Activated T-cell treated with anti-CD3 and anti-CD28 coated beads for 24 hours (primary cell): ENCODE measurements at places on chromosomes 1 and 21.

DNA sequence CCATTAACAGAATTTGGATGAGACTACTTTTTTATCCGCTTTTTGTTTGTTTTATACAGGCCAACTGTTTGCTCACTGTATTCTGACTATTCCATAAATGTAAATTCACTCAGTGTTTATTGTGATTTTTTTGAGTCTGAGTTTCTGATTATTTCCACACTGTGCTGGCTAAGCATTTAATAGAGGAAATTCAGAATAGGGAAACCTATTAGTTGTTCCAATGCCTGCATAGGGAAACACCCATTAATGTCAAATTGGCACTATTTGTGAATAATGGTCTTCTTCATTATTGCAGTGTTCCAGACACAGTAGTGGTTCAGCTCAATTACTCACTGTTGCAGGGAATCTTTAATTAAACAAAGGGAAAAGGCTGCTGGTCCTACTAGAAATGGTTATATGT is 174.7 kb upstream of the SGIP1 start:
- no peak for DNase-seq

GRCh38 chr1:145845144-145845513 is 301 bp upstream of the NUDT17 start:
- no peak for DNase-seq

DNA sequence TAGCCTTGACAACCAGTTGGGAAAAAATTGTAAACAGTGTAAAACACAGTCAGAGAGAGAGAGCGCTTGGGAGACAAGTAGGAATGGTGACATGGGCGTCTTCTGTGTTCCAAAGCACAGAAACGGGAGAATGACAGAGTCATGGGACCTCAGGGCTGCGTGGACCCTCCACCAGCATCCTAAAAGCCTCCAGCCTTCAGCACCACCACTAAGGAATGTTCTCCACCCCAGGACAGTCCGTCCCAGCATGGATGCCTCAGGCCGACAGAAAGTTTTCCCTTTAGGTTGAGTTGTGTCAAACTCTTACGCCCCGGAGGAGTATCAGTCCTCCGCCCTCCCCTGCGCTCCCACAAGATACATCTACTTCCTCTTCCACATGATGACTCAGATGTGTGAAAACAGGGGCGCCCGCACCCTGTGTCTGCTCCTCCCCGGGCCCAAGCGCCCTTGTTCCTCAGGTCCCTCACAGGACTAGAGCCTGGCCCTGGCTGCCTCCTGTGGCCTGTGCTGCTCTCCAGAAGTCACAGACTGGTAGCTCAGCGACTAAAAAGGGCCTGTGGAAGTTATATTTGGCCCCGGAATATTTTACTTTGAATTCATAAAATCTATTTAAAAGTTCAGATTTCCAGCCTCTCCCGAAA is 63.9 kb upstream of the EFHD2 start:
- DNase-seq: peak; percentile 33

DNA sequence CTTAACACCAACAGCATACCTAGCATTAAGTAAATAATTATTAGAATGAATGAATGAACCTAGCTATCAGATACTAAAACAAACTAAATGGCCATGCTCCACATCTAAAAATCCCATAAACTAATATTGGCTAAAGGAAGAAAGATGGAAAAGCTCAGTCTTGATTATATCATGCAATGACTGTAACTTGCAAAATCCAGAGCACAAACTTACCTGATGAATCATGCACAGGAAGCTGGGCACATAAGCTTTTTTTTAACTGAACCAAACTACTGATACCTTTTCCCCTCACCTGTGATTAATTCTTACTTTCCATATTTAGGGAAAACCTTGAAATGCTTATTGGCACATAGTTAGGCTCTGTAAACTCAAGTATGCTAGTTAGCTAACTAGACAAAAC is 70.2 kb downstream of the KIF14 start:
- no peak for DNase-seq

- DNase-seq: no peak
Measured at GRCh38 chr1:207502726-207503125, 6.8 kb downstream of the CR1 start.

DNA sequence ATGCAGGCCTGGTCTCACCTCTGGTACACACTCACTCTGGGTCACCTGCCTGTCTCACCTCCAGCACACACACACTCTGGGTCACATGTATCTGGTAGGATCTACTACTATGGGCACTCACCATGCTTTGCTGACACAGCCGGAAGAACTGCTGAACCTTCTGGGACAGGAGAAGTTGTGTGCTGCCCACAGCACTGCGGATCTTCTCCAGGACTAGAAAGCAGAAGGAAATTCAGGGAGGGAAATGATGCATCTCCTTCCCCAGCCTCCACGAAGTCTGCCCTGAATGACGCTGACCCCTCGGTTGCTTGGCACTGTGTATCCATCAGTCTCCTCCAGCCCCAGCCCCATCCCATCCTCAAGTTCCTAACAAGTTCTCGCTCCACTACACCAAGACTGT is 7.9 kb upstream of the SMIM12 start:
- no peak for DNase-seq

- no peak for DNase-seq
Measured at GRCh38 chr1:44802306-44803061, 2.3 kb downstream of the PLK3 start.

GRCh38 chr21:32566741-32567389 is 18.5 kb downstream of the TCP10L start:
- no peak for DNase-seq

GRCh38 chr1:40478276-40478675 is 1.2 kb downstream of the ZFP69 start:
- no peak for DNase-seq

- DNase-seq: no peak
Measured at GRCh38 chr1:67838180-67838910, 5.1 kb upstream of the GNG12 start.

DNA sequence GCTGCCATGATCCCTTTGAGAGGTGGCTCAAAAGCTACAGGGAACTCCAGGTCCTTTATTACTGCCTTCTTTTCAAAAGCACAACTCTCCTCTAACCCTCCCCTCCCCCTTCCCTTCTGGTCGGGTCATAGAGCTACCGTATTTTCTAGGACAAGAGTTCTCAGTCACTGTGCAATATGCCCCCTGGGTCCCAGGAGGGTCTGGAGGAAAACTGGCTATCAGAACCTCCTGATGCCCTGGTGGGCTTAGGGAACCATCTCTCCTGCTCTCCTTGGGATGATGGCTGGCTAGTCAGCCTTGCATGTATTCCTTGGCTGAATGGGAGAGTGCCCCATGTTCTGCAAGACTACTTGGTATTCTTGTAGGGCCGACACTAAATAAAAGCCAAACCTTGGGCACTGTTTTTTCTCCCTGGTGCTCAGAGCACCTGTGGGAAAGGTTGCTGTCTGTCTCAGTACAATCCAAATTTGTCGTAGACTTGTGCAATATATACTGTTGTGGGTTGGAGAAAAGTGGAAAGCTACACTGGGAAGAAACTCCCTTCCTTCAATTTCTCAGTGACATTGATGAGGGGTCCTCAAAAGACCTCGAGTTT is 3.1 kb downstream of the BTG2 start:
- no peak for DNase-seq

GRCh38 chr1:20216574-20216973 is 30.3 kb upstream of the PLA2G2C start:
- DNase-seq: no peak

DNA sequence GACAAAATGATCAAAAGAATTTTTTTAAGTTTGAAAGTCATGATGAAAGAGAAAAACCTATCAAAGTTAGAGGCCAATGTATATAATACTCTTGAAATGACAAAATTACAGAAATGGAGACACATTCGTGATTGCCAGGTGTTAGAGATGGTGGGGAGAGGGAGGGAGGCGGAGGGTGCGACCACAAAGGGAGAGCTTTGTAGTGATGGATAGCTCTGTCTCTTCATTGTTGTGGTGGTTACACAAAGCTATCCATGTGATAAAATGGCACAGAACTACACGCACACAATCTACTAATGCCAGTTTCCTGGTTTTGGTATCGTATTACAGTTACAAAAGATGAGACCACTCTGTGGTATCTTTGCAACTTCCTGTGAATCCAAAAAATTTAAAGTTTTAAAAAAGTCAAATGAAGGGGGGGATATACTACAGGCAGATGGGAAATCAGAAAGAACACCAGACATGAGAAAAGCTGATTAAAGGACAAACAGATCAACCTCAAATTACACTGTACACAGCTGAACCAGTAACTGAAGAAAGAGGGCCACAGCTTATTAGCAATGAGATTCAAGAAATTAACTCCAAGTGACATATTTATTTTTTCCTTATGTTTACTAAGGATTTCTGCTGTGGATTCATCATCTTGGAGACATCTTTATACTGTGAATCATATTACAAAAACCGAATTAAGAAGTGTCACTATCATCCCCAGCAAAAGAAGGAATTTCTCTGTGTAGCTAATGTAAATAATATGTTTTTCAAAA is 199.1 kb downstream of the SLC45A1 start:
- no peak for DNase-seq

GRCh38 chr1:203035111-203036000 is 9.1 kb downstream of the PPFIA4 start:
- no peak for DNase-seq

GRCh38 chr1:181459067-181459466 is 24.2 kb upstream of the CACNA1E start:
- no peak for DNase-seq

- no peak for DNase-seq
Measured at GRCh38 chr1:196466654-196467053, 141.6 kb downstream of the KCNT2 start.

GRCh38 chr1:222416001-222416791 is 131.7 kb downstream of the HHIPL2 start:
- no peak for DNase-seq

GRCh38 chr1:32972814-32973428 is 8.3 kb upstream of the RNF19B start:
- DNase-seq: no peak

- DNase-seq: no peak
Measured at GRCh38 chr1:24939675-24940193, 9.7 kb upstream of the RUNX3 start.

GRCh38 chr1:84704872-84705417 is 14.7 kb upstream of the SSX2IP start:
- DNase-seq: no peak

DNA sequence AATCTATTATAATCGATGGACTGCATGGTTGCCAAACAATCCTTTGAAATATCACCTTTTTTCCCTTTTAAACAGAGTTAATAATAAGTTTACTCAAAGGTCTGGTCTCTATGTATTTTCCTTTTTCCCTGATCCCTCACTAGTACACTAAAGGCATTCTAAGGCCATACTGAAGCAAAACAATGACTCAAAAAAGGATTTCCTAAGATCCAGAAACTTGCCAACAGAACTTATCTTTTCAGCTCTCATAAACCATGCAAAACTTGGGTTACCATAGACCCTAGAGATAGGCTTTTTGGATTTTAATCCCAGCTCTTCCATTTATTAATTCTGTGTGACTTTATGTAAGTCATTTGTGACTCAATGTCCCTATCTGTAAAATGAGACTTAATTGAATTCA is 77.1 kb downstream of the IFI44 start:
- DNase-seq: no peak

- no peak for DNase-seq
Measured at GRCh38 chr1:75085931-75086330, 48.3 kb upstream of the LHX8 start.

DNA sequence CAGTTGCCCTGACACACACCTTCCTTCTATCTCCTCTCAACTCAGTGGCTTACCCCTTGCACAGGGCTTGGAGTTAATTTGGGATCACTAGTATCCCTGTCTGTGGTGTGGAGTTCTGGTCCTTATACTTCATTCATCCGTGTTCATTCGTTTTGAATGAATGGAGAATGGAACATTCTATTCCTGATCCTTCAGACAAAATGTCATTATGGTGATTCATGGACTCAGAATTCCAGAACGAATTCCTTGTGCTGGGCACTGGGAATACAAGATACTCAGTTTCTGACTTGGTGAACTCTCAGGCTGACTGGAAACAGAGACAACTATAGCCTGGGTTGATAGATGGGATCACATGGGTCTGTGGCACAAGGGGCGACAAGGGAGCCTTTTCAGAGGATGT is 49.9 kb upstream of the TRABD2B start:
- no peak for DNase-seq
